ENCODE measurements at places on chromosomes 4 and X.

DNA sequence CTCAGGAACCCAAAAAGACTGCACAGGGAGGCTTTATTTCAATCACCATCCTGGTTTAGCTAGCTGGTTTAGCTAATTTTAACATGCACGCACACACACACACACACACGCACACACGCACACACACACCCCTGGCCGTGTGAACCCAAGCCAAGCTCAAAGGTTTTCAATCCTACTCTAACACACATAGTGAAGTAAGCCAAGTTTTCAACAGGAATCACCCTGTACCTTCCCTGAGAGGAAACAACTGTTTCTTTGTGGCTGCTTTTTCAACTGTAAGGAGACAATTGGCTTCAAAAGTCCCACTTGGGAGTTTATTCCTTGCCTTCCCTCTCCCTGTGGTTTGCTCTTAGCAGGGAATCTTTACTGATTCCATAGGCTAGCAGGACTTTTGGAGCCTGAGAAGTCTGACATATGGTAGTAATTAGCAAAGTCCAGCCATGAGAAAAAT, 98.9 kb upstream of the BMP3 start:
- DNase-seq, result no peak

GRCh38 chr4:96698831-96699230, 858.9 kb downstream of the PDHA2 start:
- no peak for DNase-seq

DNA sequence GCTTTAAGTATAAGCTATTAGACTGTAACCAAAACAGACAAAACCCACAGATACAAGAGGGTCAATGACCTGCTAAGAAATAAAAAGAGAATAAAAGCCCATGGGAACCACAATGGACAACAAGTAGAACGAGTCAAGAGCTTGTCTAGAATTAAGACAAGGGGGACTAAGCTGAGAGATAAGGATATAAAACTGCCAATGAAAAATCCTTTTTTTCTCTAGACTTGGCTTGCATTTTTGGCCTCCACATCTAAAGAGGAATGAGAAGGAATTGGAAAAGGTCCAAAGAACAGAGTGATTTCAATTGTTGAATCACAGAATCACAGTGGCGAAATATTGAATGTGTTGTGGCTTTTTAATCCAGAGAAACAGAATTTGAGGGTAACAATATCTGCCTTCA, 135.7 kb downstream of the QDPR start:
- DNase-seq, result no peak

GRCh38 chr4:38166082-38166481, 205.9 kb downstream of the PTTG2 start:
- no peak for DNase-seq

DNA sequence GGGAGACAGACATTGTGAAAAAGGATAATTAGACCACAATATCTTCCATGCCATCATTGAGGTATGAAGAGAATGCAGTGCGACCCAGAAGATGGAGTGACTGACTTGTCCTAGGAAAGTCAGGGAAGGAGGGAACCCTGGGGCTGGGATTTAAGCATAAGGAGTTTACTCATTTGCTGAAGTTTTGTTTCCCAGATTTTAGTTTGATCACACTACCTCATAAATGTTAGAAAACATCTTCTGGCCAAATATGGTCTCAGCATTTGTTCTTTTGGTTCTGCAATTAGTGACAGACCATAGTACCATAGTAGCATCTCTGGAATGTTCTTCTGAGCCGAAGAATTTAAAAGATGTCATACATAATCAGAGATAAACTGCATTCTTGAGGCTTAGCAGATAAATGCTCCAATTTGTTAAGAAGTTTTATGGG, 96.5 kb upstream of the PGRMC2 start:
- no peak for DNase-seq

DNA sequence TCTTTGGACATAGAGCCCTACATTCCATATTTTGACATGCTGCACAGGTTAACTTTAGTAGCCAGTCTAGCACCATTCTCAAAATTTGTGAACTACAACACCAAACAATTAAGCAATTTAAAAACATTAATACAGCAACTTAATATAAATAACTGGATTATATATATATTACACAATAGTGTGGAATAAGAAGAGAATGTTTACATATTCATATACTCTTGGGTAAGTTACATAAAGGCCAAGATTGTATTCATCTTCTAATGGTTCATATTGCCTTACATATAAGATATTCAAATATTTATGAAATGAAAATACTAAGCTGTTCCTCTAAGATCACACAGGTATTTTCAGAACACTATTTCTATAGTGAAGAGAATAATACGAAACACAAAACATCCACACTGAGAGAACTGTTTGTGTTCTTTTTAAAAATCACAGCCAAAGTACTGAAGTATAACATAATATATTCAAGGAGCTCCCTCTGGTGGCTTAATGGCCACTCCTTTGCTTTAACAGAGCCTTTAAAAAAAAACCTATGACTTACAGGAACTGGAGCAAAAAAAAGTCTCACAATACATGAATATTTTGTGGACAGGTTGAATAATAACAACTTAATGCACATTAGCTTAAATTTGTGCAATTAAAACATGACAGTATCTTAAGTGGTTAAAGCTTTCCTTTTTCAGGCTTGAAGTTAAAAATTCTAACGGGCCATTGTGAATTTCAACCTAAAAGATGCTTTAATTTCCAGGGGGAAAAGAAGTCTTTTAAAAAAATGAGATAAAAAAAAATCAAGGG, 46.2 kb downstream of the NEK1 start:
- peak; percentile 7 for DNase-seq

GRCh38 chr4:78910612-78911011, 28.6 kb downstream of the PAQR3 start:
- DNase-seq, result no peak

- no peak for DNase-seq
Observed at GRCh38 chr4:4873203-4873602, 13.7 kb downstream of the MSX1 start.

DNA sequence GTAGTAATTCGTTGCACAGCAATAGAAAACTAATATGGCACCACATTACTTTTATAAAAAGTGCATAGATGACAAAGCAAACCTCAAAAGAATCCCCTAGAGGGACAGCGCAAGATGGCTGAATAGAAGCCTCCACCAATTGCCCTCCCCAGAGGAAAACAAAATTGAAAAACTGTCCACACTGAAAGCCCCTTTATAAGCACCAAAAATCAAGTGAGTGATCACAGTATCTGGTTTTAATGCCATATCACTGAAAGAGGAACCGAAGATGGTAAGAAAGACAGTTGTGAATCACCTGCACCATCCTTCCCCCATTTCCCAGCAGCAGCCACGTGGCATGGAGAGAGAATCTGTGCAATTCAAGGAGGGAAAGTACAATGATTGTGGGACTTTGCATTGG, 522.2 kb downstream of the GLUD2 start:
- DNase-seq, result no peak

GRCh38 chr4:32196950-32197688, 1477.0 kb downstream of the PCDH7 start:
- DNase-seq, result no peak

- no peak for DNase-seq
Observed at GRCh38 chr4:153764601-153765368, 5.0 kb upstream of the RNF175 start.

GRCh38 chrX:45768666-45769236, 568.1 kb upstream of the DIPK2B start:
- no peak for DNase-seq

- DNase-seq, result peak; percentile 44
Observed at GRCh38 chrX:19889582-19890342, 2.4 kb upstream of the SH3KBP1 start.

- no peak for DNase-seq
Observed at GRCh38 chr4:174381440-174381800, 97.7 kb downstream of the CEP44 start.

GRCh38 chrX:97806238-97806637, 922.5 kb downstream of the RPA4 start:
- DNase-seq, result no peak

- no peak for DNase-seq
Observed at GRCh38 chr4:126939401-126939800, 693.4 kb upstream of the INTU start.

GRCh38 chr4:8694226-8694625, 101.7 kb downstream of the CPZ start:
- DNase-seq, result no peak

DNA sequence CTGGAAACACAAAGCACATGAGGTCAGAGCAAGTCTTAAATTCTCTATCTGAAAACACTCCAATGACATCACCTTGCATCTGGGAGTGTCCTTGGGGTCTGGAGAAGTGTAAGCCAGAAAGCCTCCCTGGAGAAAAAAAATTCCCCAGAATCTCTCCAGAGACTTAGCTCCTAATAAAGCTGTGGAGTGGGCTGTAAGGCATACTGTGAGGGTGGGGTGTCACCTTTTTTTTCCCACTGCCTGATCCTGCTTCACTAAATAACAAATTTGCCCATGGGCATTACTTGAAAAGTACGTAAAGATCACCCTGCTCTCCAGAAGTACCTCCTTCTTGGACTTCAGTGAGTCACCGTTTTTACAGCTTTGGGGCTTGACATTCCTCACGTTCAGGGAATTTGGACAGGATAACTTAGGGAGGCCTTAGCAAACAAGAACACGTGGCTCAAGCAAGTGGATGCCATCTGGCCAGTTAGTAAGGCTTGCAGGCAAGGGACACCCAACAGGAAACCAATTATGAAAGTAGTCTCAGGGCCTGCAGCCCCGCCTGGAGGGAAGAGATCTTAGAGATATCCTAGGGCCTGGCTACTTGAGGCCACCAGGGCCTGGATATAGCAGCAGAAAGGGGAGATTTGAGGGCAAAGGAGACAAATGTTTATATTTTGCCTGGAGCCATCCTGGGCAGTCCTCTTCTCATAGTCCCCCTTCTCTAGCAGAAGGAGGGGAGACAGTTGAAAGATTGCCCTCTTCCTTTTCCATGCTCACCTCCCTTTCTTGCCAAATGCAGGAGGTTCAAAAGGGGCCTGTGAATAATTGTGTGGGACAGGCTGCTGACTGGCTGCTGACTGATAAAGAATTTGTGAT, 60.1 kb upstream of the PLAC1 start:
- no peak for DNase-seq

GRCh38 chr4:139942241-139942640, 211.7 kb downstream of the MAML3 start:
- no peak for DNase-seq

GRCh38 chrX:130296743-130297142, 28.0 kb upstream of the ZNF280C start:
- DNase-seq, result no peak

GRCh38 chr4:95213366-95213765, 335.4 kb downstream of the UNC5C start:
- no peak for DNase-seq

- DNase-seq, result no peak
Observed at GRCh38 chr4:185217408-185217975, 8.1 kb downstream of the SNX25 start.

DNA sequence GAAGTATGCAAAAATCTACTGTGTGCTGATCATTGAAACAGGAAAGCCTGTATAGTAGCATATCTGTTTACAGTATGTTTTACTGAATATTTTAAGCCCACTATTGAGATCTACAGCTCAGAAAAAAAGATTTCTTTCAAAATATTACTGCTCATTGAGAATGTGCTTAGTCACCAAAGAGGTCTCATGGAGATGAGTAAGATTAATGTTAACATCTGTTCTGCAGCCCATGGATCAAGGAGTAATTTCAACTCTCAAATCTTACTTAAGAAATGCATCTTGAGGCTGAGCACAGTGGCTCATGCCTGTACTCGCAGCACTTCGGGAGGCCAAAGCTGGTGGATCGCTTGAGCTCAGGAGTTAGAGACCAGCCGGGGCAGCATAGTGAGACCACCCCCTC, 3.3 kb downstream of the RNF4 start:
- DNase-seq, result no peak

DNA sequence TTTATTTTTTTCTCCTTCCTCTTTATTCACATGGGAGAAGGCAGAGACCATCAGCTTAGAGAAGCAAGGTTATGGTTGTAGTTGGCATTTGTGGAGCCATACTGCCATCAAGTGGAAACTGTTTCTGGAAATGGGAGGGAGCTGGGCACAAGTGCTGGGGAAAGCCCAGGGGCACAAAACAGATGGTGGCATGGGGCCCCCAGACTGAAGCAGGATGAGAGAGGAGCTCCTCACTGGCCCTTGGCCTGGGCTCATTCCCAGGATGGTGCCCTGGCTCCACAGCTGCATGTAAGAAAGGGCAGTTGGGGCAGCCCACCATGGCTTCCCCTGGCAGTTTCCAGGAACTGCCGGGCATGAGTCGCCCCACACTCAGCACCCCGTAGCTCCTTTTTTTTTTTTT, 59.2 kb downstream of the NBDY start:
- no peak for DNase-seq

GRCh38 chrX:15438332-15438731, 54.1 kb upstream of the VEGFD start:
- DNase-seq, result no peak
